ENCODE measurements at places on chromosomes 5 and 9. TPM values are rescaled to one million over a fixed set of nuclear protein-coding genes. Genes with fewer than 3 reads are reported as not detected.

The PLCXD3 gene
- not detected for total RNA-seq

The RC3H2 gene
- total RNA-seq: 23.8 TPM

The FOXD4L5 gene
- total RNA-seq: not detected

The SPINK7 gene
- not detected for total RNA-seq

The TAS2R1 gene
- total RNA-seq: not detected

The OTULINL gene
- 8.6 TPM for total RNA-seq

The FCHO2 gene
- total RNA-seq: 10.2 TPM

The PCAT7 gene
- total RNA-seq: 1.3 TPM

The DAB2 gene
- 3.4 TPM for total RNA-seq

The ANGPTL2 gene
- total RNA-seq: 0.29 TPM

The VDAC1 gene
- 116 TPM for total RNA-seq
